ENCODE measurements at places on chromosomes 7 and 10. TPM values are rescaled to one million over a fixed set of nuclear protein-coding genes. Genes with fewer than 3 reads are reported as not detected.

DNA sequence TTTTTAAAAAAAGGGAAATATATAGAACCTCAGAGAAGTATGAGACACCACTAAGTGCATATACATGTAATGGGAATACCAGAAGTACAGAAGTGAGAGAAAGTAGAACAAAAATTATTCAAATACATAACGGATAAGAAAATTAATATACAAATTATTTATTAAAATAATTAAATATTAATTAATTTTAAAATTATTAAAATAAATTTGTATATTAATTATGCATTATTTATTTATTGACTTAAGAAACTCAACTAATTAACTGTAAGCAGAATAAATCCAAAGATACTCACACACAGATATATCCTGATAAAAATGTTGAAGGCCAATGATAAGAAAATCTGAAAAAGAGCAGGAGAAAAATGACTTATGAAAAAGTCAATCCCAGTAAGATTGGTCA lies 1333.5 kb upstream of the CELF2 start:
- DNase-seq = no peak

DNA sequence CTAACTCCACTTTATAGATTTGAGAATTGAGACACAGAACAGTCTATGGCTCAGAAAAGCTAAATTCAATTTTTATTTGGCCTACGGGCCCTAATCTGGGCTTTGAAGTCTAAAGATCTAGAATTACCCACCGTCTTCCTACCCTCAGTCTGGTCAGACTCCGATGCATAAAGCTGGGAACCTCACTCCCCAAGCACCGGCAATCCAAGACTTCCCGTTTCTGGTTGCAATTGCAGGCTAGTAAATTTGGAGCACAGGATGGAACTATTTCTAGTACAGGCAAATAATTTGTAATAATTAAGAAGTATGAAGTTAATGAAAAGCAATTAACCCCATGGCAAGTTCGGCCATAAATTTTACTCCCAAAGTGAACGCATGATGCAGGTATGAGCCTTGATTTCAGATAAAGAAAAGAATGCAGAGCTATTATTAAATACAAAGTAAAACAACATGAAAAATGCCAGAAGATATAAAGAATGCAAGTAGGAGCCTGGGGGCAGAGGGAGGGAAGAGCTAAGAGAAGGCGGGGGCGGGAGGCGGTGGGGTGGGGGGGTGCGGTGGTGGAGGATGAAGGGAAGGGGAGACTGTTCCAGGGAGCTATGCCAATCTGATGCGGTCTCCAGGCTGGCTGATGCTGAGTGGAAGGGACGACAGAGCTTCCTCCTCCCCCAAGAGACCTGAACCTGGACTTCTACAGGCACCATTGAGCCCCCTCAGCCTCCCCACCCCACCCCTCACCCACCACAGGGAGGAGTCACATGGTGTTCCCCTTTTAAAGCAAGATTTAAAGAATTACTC lies 45.1 kb downstream of the BPGM start:
- no peak for DNase-seq

Gene IFIT5
- 10.9 TPM for total RNA-seq

DNA sequence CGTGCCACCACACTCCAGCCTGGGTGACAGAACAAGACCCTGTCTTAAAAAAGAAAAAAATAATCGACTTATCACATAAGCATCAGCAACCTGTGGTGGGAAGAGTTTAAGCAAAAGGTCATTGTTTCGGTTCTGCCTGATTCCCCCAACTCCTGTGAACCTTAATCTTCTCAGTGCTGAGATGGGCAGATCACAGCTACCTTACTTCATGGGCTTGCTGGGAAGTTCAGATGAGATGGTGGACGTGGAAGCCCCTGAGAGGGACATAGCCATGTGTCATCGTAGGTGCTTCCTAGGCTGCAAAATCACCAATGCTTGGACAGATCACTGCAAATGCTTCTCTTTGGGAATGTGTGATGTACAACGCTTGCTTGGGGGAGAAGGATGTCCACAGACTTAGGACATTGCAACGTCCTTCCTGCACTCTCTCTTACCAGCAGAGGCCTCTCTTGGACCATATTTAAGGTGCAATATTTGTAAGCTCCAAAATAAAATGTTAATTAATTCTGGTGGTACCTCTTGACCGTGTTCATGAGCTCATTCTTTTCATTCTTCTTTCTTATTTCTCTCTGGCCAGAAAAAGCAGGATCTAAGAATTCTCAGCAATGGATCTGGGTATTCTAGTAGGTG lies 8.6 kb downstream of the GJD4 start:
- DNase-seq = no peak

Gene PAPSS2
- total RNA-seq = 1.5 TPM

DNA sequence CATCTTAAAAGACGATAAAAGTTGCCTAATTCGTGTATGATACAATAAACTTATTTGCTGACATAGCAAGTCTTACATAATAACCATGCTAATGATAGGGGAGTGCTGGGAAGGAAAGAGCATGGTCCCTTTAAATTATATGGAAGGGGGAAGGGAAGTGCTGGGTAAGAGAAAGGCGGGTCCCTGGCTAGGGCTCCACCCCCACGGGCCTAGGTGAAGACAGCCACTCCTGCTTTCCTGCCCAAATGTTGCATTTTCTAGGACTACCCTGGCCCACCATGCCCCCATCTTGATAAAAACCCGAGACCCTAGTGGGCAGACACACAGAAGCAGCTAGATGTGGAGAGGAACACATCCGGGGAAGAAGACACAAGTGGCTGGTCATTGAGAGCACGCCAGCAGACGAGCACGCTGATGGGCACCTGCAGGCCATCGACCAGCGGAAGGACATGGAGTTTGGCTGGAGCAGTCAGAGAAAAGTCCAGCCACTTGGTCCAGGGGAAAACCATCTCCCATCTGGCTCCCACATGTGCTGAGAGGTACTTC lies 328.7 kb downstream of the ARL4A start:
- no peak for DNase-seq

GRCh38 chr7:940599-941408 lies 13.7 kb downstream of the ADAP1 start:
- DNase-seq = no peak

DNA sequence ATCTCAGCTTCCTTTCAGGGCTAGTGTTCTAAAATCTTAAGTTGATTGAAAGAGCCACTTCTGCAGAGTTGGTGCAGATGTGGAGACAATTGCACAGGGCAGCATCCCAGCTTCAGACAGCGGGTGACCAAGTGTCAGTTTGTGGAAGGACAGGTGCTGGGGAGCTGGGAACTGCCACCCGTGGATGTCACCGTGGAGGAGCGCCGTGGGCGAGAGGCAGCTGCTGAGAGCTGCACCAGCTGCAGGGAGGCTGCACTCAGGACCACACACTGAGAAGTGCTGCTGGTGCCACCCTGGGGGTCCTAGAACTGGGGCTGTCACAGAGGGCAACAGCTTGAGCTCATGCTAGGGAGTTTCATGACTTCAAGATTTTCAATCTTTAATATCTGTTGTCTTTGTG lies 543.0 kb upstream of the FZD8 start:
- no peak for DNase-seq

Gene LRIT2
- total RNA-seq = not detected

- no peak for DNase-seq
Observed at GRCh38 chr10:106547047-106547635, 617.4 kb downstream of the SORCS1 start.

GRCh38 chr7:29620556-29620930 lies 56.9 kb downstream of the PRR15 start:
- no peak for DNase-seq

DNA sequence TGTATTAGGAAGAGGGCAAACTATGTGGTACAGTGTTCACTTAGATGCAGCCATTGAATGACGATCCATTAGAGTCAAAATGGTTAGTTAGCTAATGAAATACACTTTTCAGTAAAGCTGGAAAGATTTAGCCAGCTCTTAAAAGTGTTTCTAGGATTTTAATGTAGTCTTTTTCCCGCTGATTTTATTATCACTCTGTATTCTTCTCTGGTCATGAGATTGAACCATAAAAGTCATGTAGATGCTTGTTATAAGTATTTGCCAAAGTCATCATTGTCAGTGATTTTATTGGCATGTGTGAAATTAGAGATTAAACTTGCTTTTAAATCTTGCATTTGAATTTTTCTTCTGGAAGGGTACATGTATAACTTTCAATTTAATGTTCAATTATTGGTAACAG lies 93.8 kb downstream of the ADK start:
- no peak for DNase-seq

DNA sequence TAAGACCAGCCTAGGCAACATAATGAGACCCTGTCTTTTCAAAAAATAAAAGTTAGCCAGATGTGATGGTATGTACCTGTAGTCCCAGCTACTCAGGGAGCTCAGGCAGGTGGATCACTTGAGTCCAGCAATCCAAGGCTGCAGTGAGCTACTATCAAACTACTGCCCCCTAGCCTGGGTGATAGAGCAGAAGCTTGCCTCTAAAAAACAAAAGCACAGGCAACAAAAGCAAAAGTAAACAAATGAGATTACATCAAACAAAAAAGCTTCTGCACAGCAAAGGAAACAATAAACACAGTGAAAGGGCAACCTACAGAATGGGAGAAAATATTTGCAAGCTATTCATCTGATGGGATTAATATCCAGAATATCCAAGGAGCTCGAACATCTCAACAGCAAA lies 65.4 kb downstream of the FANK1 start:
- DNase-seq = no peak

Gene SYCE1
- not detected for total RNA-seq

Gene AKR1C4
- total RNA-seq = not detected

DNA sequence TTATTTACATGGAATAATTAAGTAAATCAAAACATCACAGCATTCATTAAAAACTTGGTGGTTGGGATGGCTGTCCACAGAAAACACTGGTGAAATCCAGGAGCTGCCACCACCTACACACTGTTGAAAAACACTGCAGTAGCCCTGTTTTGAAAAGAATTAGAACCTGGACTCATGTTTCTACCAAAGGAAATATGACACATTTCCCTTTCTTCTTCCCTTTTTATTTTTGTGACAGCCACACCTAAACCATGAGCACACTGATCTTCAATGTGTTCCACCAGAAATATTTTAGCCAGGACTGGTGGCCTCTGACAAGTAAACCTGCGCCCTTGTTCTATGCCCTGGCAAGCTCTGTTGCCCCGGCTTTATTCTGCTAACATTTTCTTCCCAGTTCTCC lies 3.3 kb downstream of the TMEM140 start:
- no peak for DNase-seq

- no peak for DNase-seq
Observed at GRCh38 chr7:18900236-18900635, 217.2 kb downstream of the TWIST1 start.

- no peak for DNase-seq
Observed at GRCh38 chr10:43263551-43264343, 3.1 kb downstream of the RASGEF1A start.

DNA sequence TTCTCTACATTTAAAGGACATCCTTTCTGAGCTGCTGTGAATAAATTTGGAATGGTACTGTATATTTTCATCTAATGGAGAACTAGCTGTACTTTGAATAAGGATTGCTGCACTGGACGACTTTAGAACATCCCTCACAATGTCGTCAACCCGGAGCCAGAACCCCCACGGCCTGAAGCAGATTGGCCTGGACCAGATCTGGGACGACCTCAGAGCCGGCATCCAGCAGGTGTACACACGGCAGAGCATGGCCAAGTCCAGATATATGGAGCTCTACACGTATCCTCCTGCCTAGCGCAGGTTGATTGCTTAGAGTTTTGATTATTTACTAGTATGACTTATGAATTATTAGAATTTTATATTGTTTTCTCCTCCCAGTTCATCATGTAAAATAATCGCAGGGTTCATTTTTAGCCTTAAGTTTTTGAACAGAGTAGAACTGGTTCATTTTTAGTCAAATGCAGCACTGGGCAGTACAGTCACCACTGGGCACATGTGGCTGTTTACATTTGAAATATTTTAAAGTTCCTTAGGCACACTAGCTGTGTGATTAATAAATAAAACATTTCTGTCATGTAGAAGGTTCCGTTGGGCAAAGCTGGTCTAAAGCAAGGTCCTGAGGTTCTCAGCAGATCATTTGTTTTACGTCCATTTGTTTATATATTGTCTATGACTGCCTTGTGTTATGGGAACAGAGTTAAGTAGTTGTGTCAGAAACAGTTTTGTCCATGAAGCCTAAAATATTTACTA lies 31.5 kb downstream of the CUL1 start:
- no peak for DNase-seq

Gene WNT8B
- total RNA-seq = 0.20 TPM

- DNase-seq = no peak
Observed at GRCh38 chr7:155594163-155594732, 47.9 kb upstream of the CNPY1 start.

GRCh38 chr7:133358708-133359107 lies 105.8 kb downstream of the EXOC4 start:
- no peak for DNase-seq

DNA sequence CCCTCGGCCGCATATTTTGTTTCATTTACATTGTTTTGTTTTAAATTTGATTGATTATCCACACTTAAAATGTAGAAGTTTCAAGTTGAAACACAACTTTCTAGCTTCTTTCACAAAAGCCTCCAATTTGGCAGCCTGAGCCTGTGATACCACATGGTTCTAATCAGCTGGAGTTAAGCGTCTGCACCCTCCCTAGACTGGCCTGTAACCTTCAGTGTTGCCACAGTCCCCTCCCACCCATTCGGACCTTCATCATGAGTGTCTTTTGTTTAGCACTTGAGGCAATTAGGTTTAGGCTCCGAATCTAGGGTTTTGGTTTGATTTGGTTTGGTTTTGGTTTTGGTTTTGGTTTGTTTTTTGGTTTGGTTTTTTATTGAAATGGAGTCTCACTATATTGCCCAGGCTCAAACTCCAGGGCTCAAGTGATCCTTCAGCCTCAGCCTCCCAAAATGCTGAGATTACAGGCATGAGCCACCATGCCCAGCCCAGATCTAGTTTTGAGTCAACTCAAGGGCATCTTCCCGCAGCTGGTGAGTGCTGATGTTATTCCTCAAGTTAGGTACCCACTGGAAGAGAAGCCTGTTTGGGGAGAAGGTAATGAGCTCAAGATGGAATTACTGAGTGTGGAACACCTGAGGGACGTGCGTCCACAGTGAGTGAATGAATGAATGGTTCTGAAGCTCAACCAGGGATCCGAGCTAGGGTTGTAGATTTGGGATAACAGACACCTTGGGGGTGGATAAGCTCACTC lies 201.4 kb downstream of the HECW1 start:
- DNase-seq = no peak

Gene RSBN1L
- total RNA-seq = 19.8 TPM

- no peak for DNase-seq
Observed at GRCh38 chr7:26437003-26437532, 145.4 kb downstream of the SNX10 start.

DNA sequence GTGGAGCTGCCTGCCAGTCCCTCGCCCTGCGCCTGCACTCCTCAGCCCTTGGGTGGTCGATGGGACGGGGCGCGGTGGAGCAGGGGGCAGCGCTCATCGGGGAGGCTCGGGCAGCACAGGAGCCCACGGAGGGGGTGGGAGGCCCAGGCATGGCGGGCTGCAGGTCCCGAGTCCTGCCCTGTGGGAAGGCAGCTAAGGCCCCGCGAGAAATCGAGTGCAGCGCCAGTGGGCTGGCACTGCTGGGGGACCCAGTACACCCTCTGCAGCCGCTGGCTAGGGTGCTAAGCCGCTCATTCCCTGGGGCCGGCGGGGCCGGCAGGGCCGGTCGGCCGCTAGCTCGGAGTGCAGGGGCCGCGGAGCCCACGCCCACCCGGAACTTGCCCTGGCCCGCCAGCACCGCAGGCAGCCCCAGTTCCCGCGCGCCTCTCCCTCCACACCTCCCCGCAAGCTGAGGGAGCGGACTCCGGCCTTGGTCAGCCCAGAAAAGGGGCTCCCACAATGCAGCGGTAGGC lies 565.9 kb upstream of the NRG3 start:
- DNase-seq = no peak

Gene ITGB8
- 0.02 TPM for total RNA-seq

Gene SPDYE6
- not detected for total RNA-seq

GRCh38 chr10:986137-986825 lies 2.0 kb upstream of the GTPBP4 start:
- DNase-seq = no peak

- DNase-seq = no peak
Observed at GRCh38 chr7:50210706-50211115, 93.8 kb upstream of the IKZF1 start.

All from activated naive CD4-positive, alpha-beta T cell treated with anti-CD3 and anti-CD28 coated beads, Interleukin-2, amount 50 U/mL, for 72 hours (primary cell).